ENCODE measurements at places on chromosomes 1 and 21.

DNA sequence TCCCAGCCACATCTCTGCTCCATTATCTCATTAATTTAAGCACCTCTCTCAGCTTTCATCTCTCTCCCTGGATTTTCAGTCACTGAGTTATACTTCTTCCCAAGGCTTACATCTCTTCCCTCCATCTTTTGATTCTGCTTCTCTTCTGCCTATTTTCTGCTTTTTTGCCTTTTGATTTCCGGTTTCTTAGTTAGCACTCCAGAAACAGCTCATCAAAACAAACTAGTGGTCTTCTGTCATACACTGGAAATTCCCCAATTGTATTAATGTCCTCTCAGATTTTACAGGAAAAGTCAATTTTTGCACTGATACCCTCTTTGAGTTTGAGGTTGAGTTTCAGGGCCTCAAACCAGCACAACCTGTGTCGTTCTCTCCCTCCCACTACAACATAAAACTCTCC, 1.5 kb downstream of the LCE3E start:
- no peak overlapping the region for H3K27ac ChIP-seq
- H3K36me3 ChIP-seq = peaks cover 1% of the 10 kb centered on the region
- H3K27me3 ChIP-seq = no peaks in the 10 kb centered on the region
- H3K4me1 ChIP-seq = no peaks in the 10 kb centered on the region

GRCh38 chr1:196403803-196404690, 204.2 kb downstream of the KCNT2 start:
- no peak overlapping the region for H3K4me3 ChIP-seq
- no peak overlapping the region for H3K27ac ChIP-seq
- DNase-seq = no peak
- no peaks in the 10 kb centered on the region for H3K27me3 ChIP-seq

GRCh38 chr21:15788847-15789523, 59.2 kb downstream of the USP25 start:
- no peaks in the 10 kb centered on the region for H3K27me3 ChIP-seq
- H3K4me3 ChIP-seq = no peak overlapping the region
- H3K4me1 ChIP-seq = peaks cover 61% of the 10 kb centered on the region
- H3K27ac ChIP-seq = peak overlapping the region; percentile 39
- DNase-seq = no peak

DNA sequence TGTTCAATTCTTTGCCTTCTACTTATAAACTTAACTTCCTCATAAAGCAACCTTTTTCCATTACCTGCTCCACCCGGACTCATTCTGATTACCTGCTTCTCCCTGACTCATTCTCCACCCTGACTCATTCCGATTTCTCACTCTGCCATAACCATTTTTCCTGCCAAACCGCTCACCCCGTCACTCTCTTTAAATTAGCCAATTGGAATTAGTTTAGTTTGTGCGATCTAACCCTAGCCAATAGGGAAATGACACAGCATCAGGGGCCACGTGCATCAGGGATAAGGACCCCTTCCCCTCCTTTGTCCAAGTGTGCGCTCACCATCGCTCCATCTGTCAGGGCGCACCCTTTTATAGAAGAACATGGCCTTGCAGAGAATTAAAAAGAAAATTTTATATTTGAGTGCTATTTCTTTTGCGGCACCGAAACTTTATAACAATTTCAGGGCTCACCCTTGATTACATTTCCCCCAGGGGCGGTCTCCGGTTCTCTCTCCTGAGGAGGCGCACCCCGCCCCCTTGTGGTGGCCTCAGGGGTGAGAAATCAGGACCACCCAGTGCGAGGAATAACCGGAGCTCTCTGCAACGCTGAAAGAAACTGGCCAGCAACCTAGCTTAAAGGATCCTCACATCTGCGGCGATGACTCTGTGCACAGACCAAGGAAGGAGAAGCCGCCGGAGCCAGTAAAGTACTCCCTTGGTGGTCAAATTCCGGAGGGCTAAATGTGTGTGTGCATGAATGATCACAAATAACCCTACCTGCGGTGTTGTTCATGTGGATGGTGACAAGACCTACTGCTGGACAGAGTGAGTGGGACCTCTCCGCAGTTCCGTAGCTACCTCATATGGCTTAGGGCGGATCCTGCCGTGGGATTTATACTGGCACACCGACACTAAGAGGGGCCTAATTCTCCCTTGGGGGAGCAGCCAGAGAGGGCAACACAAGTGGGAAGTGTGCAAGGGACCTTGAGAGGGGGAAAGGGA, 30.3 kb upstream of the CBR3 start:
- peaks cover 2% of the 10 kb centered on the region for H3K36me3 ChIP-seq
- no peak for DNase-seq
- H3K4me1 ChIP-seq = no peaks in the 10 kb centered on the region
- peaks cover 52% of the 10 kb centered on the region for H3K27me3 ChIP-seq

- H3K36me3 ChIP-seq = no peaks in the 10 kb centered on the region
- H3K27me3 ChIP-seq = peaks cover 10% of the 10 kb centered on the region
- H3K4me3 ChIP-seq = no peak overlapping the region
- no peak overlapping the region for H3K27ac ChIP-seq
- DNase-seq = no peak
Measured at GRCh38 chr1:9225411-9225785, 9.2 kb upstream of the H6PD start.

DNA sequence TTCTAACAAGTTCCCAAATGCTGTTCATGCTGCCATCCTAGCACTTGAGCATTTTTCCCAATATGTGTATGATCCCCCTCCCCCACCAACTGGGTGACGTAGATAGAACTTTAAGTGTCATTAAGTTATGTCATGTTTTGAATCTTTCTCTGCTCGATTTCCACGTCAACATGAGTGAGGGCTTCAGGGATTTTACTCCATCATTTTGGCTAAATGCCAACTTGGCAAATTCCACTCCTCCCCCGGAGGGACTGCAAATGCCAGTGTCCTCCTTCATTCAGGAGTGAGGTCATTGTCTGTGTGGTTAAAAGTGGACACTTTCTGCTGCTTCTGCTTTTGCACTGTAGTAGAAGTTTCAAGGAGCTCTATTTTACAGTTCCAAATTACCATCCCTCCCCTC, 201.7 kb downstream of the FGGY start:
- H3K4me3 ChIP-seq = no peak overlapping the region
- H3K27ac ChIP-seq = no peak overlapping the region
- H3K27me3 ChIP-seq = no peaks in the 10 kb centered on the region
- no peak for DNase-seq
- H3K4me1 ChIP-seq = no peaks in the 10 kb centered on the region
- no peaks in the 10 kb centered on the region for H3K36me3 ChIP-seq

DNA sequence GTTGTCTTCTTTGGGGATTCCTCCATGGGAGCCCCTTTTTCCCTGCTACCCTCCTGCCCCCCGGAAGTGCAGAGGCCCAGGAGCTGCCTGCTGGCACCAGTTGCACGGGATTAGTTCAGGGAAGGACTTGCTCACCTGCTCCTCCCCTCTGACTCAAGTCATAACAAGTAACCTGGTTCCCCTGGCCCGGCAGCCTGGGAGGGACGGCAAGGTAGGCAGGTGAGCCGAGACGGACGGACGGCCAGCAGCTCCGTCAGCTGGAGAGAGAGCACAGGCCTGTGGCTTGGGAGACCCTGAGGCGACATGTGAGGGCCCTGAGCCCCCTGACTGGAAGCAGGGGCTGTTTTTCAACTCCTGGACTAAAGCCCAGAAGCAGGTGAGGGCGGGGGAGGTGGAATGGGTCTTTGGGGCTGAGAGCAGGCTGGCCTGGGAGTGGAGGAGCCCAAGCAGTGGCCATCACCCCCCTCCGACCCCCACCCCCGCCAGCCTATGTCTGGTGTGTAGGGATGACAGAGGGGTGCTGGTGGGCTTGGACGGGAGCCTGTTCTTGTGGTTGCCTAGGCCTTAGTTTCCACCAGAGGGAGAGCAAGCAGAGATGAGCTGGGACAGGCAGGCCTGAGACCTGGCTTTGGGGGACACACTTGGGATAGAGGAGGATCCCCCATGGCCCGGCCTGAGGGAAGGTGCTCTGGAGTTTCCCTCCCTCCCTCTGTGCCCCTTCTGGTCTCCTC, at the start of gene INAVA:
TSS of gene INAVA (plus strand) at position 189 of the 731 bp plus-strand sequence. CDS start 3,501 bp downstream, outside the sequence.
- peaks cover 44% of the 10 kb centered on the region for H3K27me3 ChIP-seq
- H3K4me1 ChIP-seq = peaks cover 18% of the 10 kb centered on the region
- H3K36me3 ChIP-seq = peaks cover 1% of the 10 kb centered on the region
- no peak for DNase-seq
- H3K4me3 ChIP-seq = no peak within 1 kb of the TSS

DNA sequence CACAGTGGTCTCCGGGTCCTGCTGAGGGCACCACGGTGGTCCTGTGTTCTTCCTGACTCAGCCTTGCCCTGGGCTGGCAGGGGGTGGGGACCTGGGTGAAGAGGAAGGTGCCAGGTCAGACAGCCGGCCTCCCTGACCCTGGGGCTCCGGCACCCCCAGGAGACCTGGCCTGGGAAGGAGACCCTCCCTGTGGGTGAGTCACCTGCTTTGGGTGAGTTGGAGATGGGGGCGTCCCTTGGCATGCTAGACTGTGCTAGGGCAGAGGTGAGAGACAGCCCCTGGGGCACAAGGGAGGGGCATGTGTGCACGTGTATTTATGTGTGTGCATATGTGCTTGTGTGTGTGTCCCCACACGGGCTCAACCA, 23.4 kb downstream of the SPSB1 start:
- H3K4me3 ChIP-seq = no peak overlapping the region
- peaks cover 14% of the 10 kb centered on the region for H3K4me1 ChIP-seq
- H3K27ac ChIP-seq = no peak overlapping the region
- DNase-seq = no peak
- H3K27me3 ChIP-seq = no peaks in the 10 kb centered on the region

GRCh38 chr1:171140401-171140800, 44.7 kb upstream of the FMO2 start:
- H3K36me3 ChIP-seq = no peaks in the 10 kb centered on the region
- H3K27ac ChIP-seq = no peak overlapping the region
- no peak for DNase-seq
- H3K27me3 ChIP-seq = peaks cover 28% of the 10 kb centered on the region
- H3K4me1 ChIP-seq = no peaks in the 10 kb centered on the region

GRCh38 chr1:16215882-16216753, 3.7 kb upstream of the ARHGEF19 start:
- no peak overlapping the region for H3K27ac ChIP-seq
- no peak for DNase-seq
- peak overlapping the region; percentile 74 for H3K4me3 ChIP-seq
- H3K4me1 ChIP-seq = peaks cover 8% of the 10 kb centered on the region
- peaks cover 5% of the 10 kb centered on the region for H3K36me3 ChIP-seq

- no peaks in the 10 kb centered on the region for H3K27me3 ChIP-seq
- H3K4me1 ChIP-seq = no peaks in the 10 kb centered on the region
- H3K27ac ChIP-seq = no peak overlapping the region
- H3K4me3 ChIP-seq = no peak overlapping the region
- peaks cover 16% of the 10 kb centered on the region for H3K36me3 ChIP-seq
Measured at GRCh38 chr1:45828841-45829240, 25.4 kb downstream of the MAST2 start.

DNA sequence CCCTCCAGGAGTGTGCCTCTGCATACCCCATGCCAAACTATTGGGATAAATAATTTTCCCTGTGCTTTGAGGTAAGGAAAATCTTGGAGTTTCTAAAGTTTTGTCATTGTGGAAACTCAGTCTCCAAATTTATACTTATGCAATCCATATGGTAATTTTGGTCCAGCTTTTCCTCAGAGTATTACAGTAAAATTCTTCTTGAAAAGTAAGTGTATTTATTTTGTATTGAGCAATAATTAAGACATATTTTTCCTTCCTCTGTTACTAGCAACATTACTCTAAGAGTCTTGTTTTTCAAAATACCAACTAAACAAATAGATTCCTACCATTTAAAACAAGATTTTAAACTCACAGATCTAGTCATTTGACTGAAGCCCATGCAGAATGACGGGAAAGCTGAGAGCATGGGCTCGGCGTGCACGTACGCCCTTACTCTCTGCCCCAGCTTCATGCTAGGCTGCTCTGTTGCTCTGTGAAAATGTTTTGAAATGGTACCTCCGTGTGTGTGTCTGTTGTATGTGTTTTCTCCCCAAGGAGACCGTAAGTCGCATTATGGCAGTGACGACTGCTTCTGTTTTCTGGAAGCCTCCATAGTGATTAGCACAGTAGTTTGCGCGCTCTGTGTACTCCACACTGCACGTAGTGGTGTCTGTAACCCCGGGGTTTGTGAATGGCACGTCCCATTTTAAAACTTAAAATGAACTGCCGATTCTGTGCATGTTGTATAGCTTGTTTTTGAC, 165.3 kb downstream of the SDCCAG8 start:
- peak overlapping the region; percentile 10 for H3K4me3 ChIP-seq
- no peak for DNase-seq
- peaks cover 19% of the 10 kb centered on the region for H3K4me1 ChIP-seq

DNA sequence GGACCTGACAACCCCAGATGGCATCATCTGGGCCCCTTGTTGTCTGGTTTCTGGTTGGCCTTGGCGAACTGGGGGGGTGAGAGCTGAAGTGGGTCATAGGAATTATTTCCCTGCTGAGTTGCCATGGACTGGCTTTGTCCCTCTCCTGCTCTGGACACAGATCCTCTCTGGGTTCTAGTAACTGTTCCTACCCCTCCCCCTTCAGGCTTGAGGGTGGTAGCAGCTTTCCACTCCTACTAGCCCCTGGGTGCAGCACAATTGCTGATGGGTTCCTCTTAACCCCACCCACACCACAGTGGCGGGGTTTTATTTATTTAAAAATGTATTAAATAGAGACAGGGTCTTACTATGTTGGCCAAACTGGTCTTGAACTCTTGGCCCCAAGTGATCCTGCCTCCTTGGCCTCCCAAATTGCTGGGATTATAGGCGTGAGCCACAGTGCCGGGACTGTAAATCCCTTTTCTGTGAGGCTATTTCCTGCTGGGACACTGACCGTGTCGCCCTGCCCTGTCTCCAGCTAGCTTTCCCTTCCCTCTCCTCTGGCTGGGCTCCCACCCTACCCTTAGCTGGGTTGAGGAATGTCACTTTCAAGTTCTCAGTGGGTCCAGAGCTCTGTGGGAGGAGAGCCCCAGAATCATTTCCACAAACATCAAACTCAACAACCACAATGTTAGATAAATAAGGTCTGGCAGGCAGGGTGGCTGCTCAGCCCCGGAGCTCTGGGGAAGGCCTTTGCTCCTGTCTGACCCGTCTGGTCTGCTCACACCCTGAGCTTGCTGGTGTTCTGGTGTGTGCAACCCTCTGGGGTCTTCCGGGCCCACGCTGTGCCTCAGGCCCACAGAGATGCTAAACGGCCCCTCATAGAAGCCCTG, 112.7 kb upstream of the WNT4 start:
- no peak for DNase-seq
- no peak overlapping the region for H3K27ac ChIP-seq
- no peak overlapping the region for H3K4me3 ChIP-seq
- H3K27me3 ChIP-seq = peaks cover 75% of the 10 kb centered on the region
- peaks cover 2% of the 10 kb centered on the region for H3K36me3 ChIP-seq

DNA sequence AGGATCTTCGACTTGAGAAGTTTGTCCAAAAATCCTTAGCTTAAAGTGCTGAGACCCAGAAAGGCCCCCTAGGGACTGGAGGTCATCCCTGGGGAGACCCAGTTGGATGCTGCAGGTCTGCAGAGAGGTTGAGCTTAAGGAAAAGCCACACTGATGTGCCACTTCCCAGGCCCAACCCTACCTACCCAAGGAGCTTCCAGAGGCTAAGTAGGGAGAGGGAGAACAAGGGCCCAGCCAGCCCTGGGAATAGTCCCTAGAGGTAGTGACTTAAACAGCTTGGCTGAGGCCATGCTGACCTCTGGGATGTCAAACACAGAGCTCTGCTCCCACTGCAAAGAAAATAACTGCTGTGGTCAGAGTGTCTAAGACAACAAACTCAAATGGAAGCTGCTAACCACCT, 693.7 kb downstream of the MATN1 start:
- peaks cover 38% of the 10 kb centered on the region for H3K27me3 ChIP-seq
- DNase-seq = peak; percentile 1
- H3K4me3 ChIP-seq = no peak overlapping the region
- no peaks in the 10 kb centered on the region for H3K4me1 ChIP-seq
- no peak overlapping the region for H3K27ac ChIP-seq

All from central memory CD8-positive, alpha-beta T cell (primary cell).